Articular chondrocyte of knee joint (primary cell): ENCODE measurements at places on chromosomes 1 and 21. TPM values are rescaled to one million over a fixed set of nuclear protein-coding genes. Genes with fewer than 3 reads are reported as not detected.

The GBP5 gene
- total RNA-seq: 0.11 TPM in 1 of 2 replicates, not detected in the other

The C1orf141 gene
- total RNA-seq: not detected in 2 replicates

The CYP4Z1 gene
- total RNA-seq: under 0.01 TPM in 1 of 2 replicates, not detected in the other

The DPYD gene
- total RNA-seq: 90.8 and 91.7 TPM in 2 replicates

The SLC45A1 gene
- 0.86 and 1.6 TPM in 2 replicates for total RNA-seq

The F3 gene
- total RNA-seq: 28.9 and 45.0 TPM in 2 replicates

The ZC3H12A gene
- total RNA-seq: 8.9 and 10.6 TPM in 2 replicates

The SPRR1A gene
- total RNA-seq: not detected in 2 replicates

The HCN3 gene
- 0.78 and 1.1 TPM in 2 replicates for total RNA-seq

The IER5 gene
- 6.1 and 17.5 TPM in 2 replicates for total RNA-seq

The SOD1 gene
- total RNA-seq: 271 and 294 TPM in 2 replicates
